ENCODE measurements at places on chromosomes 16 and 17.

- no peak for DNase-seq
Observed at GRCh38 chr16:85316321-85316919, 204.1 kb upstream of the CIBAR2 start.

DNA sequence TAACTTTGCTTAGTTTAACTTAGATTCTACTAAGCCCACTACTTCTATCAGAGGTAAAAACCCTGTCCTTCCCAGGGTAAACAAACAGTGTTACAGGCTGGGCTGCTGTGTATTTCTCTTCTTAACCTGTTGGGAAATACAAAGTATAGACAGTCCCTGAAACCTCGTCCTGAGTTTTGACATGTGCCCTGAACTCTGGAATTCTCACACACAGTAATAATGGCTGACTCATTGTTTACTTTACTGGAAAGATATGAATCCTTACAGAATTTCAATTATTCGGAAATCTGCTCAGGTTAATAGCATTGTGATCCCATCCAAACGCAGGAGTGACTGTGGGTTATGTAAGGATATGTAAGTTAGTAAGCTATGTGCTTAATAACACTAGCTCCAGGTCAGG is 199.1 kb downstream of the TMEM114 start:
- no peak for DNase-seq

GRCh38 chr17:33560165-33560564 is 267.1 kb upstream of the ASIC2 start:
- DNase-seq = no peak

DNA sequence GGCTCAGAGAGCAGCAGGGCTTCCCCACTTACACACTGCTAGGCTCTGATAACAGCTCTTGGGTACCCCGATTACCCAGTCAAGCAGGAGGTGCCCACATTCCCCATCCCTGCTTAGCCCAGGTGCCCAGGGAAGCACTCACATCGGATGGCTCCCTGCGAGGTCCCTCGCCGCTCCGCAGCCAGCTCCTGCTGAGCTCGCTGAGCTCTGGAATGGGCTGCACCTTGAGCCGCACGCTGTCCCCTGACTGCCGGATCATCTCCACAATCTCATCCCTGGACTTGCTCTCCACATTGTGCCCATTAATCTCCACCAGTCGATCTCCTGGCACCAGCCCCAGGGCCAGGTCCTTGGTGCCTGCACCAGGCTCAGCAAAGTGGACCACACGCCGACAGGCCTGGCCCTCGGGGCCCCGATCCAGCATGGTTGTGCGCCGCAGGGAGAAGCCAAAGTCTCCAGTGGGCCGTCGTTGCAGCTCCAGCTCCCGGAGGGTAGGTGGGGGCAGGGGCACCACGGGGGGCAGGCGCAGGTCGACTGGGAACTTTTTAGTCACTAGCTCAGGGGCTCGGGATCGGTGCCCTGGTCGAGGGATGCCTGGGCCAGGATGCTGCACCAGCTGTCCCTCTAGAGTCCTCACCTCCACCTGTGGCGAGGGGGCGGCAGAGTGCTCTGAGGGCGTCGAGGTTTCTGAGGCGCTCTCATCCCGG is 14.2 kb downstream of the MYO18A start:
- DNase-seq = no peak

DNA sequence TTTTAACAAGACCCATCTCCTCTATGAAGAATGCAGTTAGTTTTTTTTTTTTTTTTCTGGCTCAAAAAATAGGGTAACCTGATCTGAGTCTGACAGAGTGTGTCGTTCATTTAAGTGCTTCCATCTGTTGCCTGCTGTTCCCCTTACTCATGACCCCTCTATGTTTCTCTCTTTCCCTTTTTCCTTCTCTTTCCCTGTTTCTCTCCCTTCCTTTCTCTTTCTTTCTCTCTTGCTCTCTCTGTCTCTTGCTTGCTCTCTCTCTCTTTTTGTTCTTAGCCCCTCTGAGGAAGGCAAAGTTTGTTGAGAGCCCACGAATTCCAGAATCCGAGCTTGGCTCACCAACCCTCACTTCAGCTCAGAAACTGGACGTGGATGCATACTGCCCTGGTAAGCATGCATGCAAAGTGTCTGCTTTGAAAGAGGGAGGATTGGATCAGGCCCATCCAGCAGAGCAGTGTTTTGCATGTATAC is 185.0 kb downstream of the TANC2 start:
- no peak for DNase-seq
